ENCODE measurements at places on chromosomes 13 and 19. TPM values are rescaled to one million over a fixed set of nuclear protein-coding genes. Genes with fewer than 3 reads are reported as not detected.

The SPRED3 gene
- polyA plus RNA-seq: 0.17 TPM

The RASGRP4 gene
- 0.80 TPM for polyA plus RNA-seq

The C19orf33 gene
- 40.3 TPM for polyA plus RNA-seq

The ZNF471 gene
- 2.6 TPM for polyA plus RNA-seq

The ZNF284 gene
- polyA plus RNA-seq: 1.2 TPM

The LGI4 gene
- 5.1 TPM for polyA plus RNA-seq

The TNFSF11 gene
- polyA plus RNA-seq: not detected

The CNFN gene
- polyA plus RNA-seq: 4.9 TPM

The CDC42EP5 gene
- polyA plus RNA-seq: 19.3 TPM

The PGLYRP2 gene
- not detected for polyA plus RNA-seq

The SMAD9 gene
- 3.5 TPM for polyA plus RNA-seq

The LSR gene
- 37.9 TPM for polyA plus RNA-seq

The PSG7 gene
- polyA plus RNA-seq: not detected

The FOXA3 gene
- polyA plus RNA-seq: 1.8 TPM

The STX10 gene
- 52.9 TPM for polyA plus RNA-seq

The ZNF441 gene
- 4.4 TPM for polyA plus RNA-seq

The ZNF536 gene
- 0.19 TPM for polyA plus RNA-seq

The ASF1B gene
- 0.49 TPM for polyA plus RNA-seq

The TMEM272 gene
- polyA plus RNA-seq: 0.28 TPM

The PLK5 gene
- not detected for polyA plus RNA-seq

The LILRB2 gene
- polyA plus RNA-seq: 1.9 TPM

The MYDGF gene
- 85.5 TPM for polyA plus RNA-seq

The ZNF439 gene
- 4.5 TPM for polyA plus RNA-seq

The ERICH4 gene
- 23.1 TPM for polyA plus RNA-seq
